Vagina (tissue), 2 donors: ENCODE measurements at places on chromosomes 16 and 17.

DNA sequence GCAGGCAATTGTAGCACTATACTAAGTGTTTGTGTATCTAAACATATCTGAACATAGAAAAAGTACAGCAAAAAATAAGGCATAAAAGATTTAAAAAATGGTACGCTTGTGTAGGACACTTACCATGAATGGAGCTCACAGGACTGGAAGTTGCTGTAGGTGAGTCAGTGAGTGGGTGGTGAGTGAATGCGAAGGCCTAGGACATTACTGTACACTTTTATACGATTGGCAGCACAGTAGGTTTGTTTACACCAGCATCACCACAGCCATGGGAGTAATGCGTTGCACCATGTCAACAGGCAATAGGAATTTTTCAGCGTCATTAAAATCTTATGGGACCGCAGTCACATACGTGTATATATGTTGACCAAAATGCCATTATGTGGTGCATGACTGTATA is 45.6 kb downstream of the DNAH9 start:
- no peak for DNase-seq

DNA sequence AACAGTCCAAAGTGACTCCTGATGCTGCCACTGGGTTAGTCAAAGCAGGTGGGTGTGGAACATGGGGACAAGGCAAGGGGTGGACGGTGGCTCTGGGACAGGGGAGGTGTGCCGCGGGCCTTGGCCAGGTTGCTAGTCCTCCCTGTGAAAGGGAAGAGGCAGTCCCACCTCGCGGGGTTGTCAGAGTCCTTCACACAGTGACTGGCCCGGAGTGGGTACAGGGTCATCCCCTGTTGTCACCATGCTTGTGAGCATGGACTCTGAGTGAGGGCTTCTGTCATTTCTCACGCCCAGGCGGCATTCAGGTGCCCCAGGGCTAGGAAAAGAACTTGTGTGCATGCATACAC is 3.1 kb upstream of the ZNF469 start:
- no peak for DNase-seq

- no peak for DNase-seq
Measured at GRCh38 chr17:78127239-78127887, 1.2 kb downstream of the TMC6 start.

DNA sequence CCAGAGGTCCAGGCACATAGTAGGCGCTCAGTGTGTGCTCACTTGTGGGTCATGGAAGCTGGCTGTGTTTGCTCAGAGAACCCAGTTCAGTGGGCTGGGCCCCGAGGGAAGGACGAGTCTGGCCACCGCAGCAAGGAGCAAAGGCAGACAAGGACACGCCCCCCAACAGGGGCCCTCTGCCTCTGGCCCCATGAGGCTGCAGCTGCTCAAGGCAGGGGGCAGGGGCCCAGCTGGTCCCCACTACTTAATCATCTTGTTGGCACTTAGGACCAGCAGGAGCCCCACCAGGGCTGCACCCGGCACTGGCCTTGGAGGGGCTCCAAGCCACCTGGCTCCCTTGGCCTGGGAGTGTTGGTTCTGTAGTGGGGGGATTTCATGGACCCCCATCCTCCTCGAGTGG is 16.1 kb downstream of the KCNJ12 start:
- no peak for DNase-seq

- DNase-seq, result no peak
Measured at GRCh38 chr17:52235516-52235915, 77.0 kb upstream of the CA10 start.

DNA sequence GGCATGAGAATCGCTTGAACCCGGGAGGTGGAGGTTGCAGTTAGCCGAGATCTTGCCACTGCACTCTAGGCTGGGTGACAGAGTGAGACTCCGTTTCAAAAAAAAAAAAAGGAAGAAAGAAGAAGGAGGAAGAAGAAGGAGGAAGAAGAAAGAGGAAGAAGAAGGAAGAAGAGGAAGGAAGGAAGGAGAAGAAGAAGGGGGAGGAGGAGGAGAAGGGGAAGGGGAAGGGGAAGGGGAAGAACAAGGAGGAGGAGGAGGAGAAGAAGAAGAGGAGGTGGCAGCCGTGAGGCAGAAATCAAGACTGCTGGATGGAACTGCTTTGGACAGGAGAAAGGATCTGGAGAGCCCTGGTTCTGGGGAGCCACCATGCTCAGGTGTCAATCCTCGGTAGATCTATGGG is 29.7 kb upstream of the PEMT start:
- DNase-seq, result no peak

- DNase-seq, result no peak
Measured at GRCh38 chr16:10619271-10619849, 39.0 kb upstream of the EMP2 start.

- DNase-seq, result no peak
Measured at GRCh38 chr17:37818689-37819088, 73.8 kb upstream of the HNF1B start.

GRCh38 chr16:19008245-19009169 is 24.8 kb downstream of the TMC7 start:
- no peak for DNase-seq

GRCh38 chr16:52718046-52718445 is 171.1 kb upstream of the TOX3 start:
- DNase-seq, result no peak

DNA sequence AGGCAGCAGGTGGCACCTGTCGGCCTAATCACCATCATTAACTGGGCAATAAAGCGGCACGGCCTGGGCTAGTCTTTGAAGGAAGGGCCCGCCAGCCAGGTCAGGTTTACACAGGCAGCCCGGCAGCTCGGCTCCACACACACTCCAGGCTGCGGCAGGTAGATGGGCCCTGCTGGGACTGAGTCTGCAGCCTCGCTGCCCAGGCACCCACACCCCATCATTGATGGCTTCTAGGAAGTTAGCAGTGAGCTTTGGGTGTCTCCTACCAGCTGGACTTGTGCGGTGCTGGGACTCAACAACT is 6.8 kb upstream of the FOXN1 start:
- no peak for DNase-seq

DNA sequence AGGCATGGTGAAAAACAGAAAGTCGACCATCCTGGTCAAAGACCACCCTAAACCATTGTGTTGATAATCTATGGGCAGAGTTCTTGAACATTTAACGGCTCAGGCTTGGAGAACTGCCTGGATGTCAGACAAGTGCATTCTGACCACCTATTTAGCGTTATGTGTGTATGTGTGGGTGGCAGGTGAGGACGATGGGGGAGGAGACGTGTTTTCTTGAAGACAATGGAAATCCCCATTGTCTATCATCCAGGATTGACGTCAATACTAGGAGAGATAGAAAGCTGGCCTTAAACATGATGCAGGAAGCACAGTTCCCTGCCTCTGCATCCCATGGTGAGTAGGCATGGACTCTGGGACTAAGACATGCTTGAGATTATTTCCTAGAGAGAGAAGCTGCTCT is 157.4 kb upstream of the MAF start:
- DNase-seq, result no peak

GRCh38 chr17:72192800-72193192 is 72.0 kb downstream of the SOX9 start:
- no peak for DNase-seq

- peak; percentile 90 for DNase-seq
Measured at GRCh38 chr17:43211480-43212402, at the start of gene TMEM106A. Gene TMEM106A (plus strand): TSS chr17:43211875. CDS start chr17:43213042, 1,167 bp downstream.

DNA sequence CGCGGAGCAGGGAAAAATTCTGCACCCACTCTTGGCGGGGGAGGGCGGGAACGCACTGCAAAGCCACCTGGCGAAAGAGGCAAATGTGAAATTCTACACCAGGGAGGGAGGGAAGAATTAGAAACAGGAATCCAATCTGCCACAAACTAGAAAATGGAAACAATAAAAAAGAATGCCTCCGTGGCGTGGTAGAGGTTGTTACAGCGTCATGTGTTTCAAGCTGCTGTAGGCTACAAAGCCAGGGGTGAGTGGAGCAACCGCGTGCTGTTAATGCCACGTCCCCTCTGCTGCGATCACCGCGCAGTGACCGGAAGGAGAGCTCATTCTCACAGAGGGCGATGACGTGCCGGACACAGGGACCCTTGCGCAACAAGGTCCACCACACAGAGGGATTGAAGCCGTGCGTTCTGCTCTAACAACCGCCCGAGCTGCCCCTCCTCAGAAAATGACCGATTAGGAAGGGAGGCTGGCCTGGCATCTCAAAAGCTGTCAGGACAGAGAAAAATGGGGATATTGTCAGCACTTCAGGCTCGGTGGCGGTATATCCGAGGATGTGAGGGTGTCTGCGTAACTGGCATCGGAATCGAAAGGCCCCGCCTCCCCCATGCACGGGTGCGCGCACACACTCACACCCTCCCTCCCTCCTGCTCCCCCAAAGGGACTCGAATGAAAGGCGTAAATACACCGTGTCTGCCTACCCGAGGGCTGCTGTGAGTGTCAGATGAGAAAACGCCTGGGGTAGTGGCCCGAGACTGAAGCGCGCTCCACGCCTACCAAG is 70.8 kb upstream of the TNRC6C start:
- DNase-seq, result no peak

DNA sequence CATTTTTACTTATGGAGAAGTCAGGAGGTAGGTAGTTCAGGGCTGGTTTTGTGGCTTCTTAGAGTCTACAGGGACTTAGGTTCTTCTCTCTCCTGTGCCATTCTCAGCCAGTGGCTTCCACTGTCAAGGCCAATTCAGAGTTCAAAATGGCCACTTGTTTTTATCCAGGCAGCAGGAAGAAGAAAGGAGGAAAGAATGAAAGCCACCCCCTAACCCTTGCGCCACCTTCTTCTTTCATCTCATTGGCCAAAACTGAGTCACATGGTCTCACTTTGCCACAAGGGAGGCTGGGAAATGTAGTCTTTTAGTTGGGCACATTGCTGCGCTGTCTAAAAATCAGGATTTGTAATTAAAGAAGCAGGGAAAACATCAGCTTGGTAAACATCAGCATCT is 60.8 kb upstream of the MED9 start:
- DNase-seq, result no peak

DNA sequence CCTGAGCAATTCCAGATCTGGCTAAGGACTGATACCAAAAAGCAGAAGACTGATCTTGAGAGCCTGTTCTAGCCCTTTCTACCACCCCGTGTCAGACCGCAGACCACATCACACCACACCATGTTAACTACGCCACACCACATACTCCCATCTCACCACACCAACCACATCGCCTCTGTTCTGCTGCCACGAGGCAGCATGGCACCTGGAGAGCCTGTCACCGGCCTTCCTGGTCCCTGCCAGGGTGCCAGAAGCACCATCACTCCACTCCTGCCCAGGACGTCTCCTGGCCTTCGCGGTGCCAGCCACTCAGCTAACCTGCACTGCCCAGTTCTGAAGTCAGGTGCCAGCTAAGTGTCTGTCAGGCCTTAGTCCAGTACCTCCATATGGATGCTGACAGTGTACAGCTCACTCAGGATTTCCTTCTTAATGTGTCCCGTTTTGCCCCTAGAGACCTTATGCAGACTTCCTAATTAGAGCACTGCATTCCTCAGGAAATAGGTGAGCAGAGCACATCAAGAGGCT is 37.2 kb upstream of the BCAR1 start:
- no peak for DNase-seq

- DNase-seq, result no peak
Measured at GRCh38 chr16:2154533-2155090, 970 bp upstream of the TRAF7 start.

- DNase-seq, result no peak
Measured at GRCh38 chr17:39612935-39613464, 5.3 kb upstream of the NEUROD2 start.

GRCh38 chr17:75808905-75809621 is 24.5 kb downstream of the UNK start:
- no peak for DNase-seq

DNA sequence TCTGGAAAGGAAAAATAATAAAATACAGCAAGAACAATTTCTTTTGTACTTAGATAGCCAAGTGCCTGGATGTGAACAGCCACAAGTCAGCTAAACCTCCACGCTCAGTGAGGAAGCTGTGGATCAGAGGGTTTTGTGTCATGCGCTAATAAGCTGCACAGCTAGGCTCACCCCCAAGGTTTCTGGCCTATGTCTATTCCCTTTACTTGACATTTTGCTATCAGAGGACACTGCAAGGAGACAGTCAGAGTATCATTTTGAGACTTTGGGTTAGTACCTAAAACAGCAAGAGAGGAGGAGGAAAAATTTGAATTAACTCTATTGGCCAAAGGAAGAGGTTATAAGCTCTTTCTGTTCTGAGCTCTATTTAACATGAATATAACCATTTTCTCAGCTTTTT is 139.3 kb downstream of the KCNJ2 start:
- DNase-seq, result no peak

DNA sequence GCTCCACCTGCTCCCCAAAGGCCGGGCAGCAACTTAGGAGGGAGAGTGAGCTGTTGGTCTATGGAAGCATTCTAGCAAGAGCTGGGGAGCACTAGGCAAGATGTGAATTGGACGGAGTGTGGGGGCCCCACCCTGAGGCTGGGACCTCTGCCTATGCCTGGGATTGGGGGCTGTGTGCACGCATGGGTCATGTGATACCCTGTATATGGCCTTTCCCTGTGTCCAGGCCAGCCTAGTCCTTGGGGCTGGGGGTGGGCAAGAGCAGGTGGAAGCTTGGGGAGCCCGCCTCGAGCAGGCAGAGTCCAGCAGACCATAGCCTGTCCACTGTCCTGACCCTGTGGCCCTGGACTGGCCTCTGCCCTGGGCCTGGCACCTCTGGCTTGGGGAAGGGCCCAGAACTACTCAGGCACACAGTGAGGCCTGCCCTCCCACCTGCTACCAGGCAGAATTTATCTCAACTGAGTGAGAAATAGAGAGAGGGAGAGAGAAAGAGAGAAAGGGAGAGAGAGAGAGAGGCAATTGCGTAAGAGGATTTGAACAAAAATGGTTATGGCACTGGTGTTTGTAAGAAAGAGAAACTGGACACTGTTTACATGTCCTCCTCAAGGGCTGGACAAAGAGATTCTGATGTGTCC is 19.1 kb downstream of the PDP2 start:
- DNase-seq, result no peak

GRCh38 chr16:55836158-55836611 is 3.3 kb upstream of the CES1 start:
- no peak for DNase-seq

- DNase-seq, result no peak
Measured at GRCh38 chr17:28524476-28525424, 18.6 kb downstream of the FOXN1 start.

- no peak for DNase-seq
Measured at GRCh38 chr17:47736501-47737495, 3.8 kb downstream of the TBX21 start.

- no peak for DNase-seq
Measured at GRCh38 chr16:24624102-24624501, 84.7 kb downstream of the RBBP6 start.

- DNase-seq, result no peak
Measured at GRCh38 chr16:27843800-27844199, 219.7 kb downstream of the GSG1L start.

GRCh38 chr16:86104537-86105048 is 205.6 kb downstream of the IRF8 start:
- no peak for DNase-seq

DNA sequence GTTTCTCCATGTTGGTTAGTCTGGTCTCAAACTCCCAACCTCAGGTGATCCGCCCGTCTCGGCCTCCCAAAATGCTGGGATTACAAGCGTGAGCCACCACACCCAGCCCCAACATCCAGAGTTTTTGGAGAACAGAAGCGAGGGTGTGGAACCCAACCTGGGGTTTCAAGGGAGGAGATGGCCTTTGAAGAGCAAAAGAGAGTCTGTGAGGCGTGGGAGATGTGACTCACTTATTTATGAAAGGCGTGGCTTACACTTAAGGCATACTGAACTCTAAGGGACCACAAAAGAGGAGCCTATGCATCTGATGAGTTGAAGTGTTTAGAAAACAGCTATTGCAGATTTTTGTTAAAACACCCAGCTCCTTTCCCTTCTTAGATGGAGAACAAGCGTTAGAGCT is 18.9 kb downstream of the ARSG start:
- no peak for DNase-seq

- no peak for DNase-seq
Measured at GRCh38 chr16:87186446-87186845, 130.7 kb downstream of the C16orf95 start.

- no peak for DNase-seq
Measured at GRCh38 chr17:18074566-18075272, 13.0 kb upstream of the DRG2 start.
